ENCODE measurements at places on chromosomes 2 and 18.

GRCh38 chr2:44949329-44950151 is 8.0 kb downstream of the SIX3 start:
- no peak for DNase-seq

DNA sequence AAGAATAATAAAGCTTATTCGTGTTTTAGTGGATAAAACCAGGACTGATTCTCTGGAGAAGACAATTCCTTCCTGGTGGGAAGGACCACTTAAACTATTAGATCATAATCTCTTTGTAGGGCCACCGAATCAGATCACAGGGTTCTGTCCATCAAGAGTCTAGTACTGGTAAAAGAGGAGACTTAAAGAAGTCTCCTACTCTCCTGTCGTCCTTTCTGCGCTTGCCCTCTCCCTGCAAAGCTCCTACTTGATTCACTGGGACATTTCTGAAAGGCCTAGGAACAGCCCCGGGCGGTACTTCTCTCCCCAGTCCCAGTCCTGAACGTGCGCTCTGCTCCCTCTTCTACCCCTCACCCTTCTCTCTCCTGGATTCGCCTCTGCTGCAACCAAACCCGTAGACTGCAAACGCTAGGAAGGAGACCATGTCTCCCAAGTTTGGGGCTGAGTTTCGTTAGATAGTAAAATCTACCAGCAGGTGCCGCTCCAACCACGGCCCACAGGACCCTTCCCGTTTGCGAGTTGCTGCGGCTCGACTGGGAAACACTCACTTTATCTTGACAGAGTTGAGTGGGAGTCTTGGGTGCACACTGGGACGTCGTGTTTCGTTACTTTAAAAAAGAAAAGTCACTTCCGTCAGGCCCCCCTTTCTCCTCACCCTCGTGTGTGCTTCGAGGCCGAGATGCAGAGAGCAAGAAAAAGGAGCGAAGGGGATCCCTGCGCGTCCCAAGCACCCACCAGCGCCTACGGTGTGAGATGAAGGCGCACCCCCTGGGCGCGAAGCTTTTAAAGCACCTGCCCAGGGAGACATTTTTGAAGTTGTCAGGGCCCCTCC is 923 bp downstream of the FIGLA start:
- no peak for DNase-seq

GRCh38 chr18:76687304-76687962 is 134.9 kb upstream of the ZNF236 start:
- DNase-seq: no peak

DNA sequence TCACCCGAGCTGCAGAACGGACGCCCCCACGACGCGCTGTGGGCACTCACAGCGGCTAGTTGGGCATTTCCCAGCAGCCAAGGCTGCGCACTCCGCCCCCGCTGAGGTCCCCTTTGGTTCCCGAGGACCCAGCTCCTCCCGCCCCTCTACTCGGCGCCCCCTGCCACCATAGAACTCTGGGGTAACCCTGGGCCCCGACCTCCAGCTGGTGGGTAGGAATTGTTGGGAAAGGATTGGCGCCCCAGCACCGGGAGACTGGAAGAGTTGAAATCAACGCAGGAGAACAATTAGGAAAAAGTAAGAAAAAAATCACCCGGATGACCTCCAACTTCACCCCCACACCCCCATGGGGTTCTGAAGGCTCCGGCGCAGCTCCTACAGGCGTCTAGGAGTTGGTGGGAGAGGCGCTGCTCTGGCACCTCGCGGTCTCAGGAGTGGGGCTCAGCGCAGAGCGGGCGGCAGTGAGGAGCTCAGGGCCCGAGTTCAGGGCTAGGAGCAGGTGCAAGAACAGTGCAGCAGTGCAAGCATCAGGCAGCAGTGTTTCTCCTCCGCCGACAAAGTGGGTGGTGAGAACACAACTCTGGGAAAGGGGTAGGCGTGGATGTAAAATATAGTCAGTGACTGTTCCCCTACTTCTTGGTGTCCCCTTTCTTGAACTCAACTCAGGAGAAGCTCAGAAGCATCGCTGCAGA is 14.0 kb downstream of the POU3F3 start:
- no peak for DNase-seq

GRCh38 chr18:36454848-36455458 is 157.4 kb downstream of the FHOD3 start:
- DNase-seq: no peak

- DNase-seq: no peak
Measured at GRCh38 chr2:65754219-65754618, 321.8 kb upstream of the SPRED2 start.

DNA sequence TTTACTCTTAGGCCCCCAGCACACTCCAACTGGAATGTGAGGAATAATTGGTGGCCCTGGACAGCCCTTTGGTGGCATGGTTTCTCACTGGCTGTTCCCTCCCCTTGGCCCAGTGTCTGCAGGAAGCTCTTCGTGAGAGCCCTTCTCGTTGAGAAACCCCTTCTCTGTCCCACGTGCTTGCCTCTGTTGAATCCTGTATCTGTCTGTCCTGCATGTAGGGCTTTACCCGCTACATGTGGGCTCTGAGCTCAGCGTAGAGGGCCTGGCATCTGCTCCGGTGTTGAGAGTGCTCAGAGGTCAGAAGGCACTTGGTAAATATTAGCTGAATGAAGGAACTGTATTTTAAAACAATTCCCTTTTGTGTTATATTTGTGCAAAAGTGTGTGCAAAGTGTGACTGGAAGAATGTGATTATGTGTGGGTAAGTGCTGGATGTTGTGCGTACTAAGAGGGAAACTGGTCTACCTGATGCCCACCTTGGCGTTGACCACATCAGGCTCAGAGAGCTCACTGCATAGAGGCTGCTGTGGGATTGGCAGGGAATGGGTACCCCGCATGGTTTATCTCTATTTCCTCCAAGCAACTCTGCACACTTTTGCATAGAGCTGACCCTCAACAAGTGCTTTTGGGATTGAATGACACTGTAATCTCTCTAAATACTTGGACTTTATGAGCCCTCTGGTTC is 40.0 kb downstream of the RNF144A start:
- no peak for DNase-seq

DNA sequence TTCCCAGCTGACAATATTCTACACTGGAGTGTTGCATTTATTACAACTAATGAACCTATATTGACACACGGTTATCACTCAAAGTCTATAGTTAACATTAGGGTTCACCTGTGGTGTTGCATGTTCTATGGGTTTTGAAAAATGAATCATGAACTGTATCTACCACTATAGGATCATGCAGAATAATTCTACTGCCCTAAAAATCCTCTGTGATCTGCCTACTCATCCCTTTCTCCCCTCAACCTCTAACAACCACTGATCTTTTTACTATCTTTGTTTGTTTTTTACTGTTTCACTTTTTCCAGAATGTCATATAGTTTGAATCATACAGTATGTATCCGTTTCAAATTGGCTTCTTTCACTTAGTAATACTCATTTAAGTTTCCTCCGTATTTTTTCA is 47.6 kb upstream of the TCF7L1 start:
- DNase-seq: no peak

DNA sequence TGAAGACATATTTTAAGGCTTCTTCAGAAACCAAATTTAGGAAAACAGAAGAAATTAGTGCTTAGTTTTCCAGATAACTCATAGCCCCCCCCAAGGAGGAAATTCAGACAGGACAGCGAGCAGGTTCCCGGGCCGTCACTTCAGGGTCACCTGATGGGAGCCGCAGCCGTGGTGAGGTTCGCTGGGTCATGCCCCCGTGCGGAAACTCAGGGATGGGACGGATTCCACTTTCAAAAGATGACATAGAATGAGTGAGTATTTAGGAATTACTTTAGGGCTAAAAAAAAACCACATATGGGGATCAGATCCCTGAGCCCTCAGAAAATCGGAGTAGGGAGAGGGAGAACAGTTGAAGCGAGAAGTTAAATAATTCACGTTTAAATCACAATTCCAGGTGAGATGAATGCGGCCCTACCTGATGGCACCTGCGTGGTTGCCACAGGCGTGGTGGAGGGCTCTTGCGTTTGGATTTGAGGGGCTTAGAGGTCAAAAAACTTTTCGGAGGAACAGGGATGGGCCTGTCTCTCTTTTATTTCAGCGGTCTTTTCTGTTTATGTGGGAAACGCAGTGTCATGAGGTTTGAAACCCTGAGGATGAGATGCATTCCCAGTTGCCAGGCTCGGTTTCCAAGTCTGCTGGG is 114.4 kb downstream of the NFATC1 start:
- no peak for DNase-seq

- DNase-seq: no peak
Measured at GRCh38 chr18:42047721-42048120, 92.7 kb downstream of the PIK3C3 start.

- no peak for DNase-seq
Measured at GRCh38 chr2:113869253-113869652, 20.6 kb upstream of the ACTR3 start.

GRCh38 chr2:191869178-191869577 is 22.3 kb upstream of the CAVIN2 start:
- DNase-seq: no peak

DNA sequence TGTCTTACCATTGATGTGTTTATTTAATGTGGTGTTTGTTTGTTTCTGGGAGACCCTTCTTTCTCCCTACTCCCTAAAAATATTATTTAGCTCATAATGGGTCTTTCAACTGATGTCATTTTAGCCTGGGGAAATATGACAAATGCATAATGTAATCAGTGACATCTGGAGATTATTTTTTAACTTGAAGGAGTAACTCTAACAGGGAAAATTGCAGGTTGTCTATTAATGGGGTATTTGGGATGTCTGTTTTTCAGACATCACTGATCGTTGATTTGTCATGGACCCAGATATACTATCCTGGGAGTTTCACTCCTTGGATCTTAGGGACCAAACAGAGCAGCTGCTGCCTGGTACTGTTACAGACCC is 230.4 kb downstream of the LOXHD1 start:
- no peak for DNase-seq

- DNase-seq: no peak
Measured at GRCh38 chr18:3025544-3025943, 12.6 kb upstream of the LPIN2 start.

- DNase-seq: no peak
Measured at GRCh38 chr2:185813707-185814106, 75.1 kb downstream of the FSIP2 start.
